Activated CD8-positive, alpha-beta T cell treated with anti-CD3 and anti-CD28 coated beads, Interleukin-2, amount 10 ng/mL, durations not matched to agents 7 days and 5 days (primary cell): ENCODE measurements at places on chromosomes 13 and 19. TPM values are rescaled to one million over a fixed set of nuclear protein-coding genes. Genes with fewer than 3 reads are reported as not detected.

- DNase-seq = no peak
These were observed 107.5 kb upstream of the MBNL2 start for GRCh38 chr13:97114651-97115050.

USPL1 gene
- 14.8 TPM for total RNA-seq

DNA sequence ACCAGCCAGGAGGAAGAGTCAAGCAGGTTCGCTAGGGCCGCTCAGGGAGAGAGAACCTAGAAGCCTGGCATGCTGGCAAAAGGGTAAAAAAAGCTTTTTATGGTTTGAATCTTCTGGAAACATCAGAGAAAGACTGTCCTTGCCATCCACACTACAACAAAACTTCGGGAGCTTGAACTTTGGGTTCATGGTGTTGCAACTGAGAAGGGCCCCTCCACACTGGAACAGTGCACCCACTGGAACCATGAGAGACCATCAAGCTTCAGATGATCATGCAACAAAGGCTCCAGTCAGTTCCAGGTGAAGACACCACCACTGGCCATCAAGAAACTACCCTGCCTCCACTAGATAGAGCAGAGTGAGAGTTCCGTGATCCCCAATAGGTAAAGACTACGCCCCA, 170.1 kb downstream of the RGCC start:
- no peak for DNase-seq

DNA sequence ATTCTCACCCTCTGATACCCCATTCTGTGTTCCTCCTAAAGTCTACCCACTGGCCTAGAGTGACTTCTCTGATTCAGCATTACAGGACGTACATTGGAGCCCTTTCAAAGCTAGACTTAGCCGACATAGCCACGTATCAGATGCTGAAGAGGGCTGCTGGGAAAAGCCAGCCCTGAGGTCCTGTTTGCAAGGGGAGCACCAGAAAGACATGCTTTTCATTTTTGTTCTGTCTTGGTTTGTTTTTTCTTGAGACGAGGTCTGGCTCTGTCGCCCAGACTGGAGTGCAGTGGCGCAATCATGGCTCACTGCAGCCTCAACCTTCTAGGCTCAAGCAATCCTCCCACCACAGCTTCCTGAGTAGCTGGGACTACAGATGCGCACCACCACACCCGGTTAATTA, 6.3 kb upstream of the ZSWIM4 start:
- DNase-seq = peak; percentile 62

ZNF497 gene
- total RNA-seq = 1.7 TPM

GRCh38 chr13:29935309-29935981, 85.0 kb upstream of the UBL3 start:
- peak; percentile 90 for DNase-seq
